NCI-H748 treated with DMSO at 0.1 percent for 48 hours (cell line): ENCODE measurements at places on chromosomes 4 and X.

GRCh38 chrX:45907786-45908185 is 637.4 kb downstream of the ZNF674 start:
- DNase-seq: no peak

DNA sequence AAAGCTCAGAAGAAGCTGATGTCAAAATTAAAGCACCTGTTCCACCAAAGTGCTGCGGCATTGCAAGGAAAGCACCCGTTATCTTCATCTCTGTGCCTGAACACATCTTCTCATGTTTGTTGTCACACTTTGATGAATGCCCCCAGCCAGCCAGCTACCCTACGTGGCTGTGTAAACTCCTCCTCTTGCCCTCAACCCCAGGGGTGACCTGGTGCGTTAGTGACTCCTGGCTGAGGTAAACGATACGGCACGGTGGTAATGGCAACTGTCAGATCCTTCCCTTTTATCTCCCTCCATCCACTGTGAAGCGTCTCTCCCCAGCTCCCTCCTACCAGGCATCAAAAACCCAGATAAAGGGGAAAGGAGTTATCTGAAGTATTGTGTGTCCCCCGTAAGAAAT is 90.6 kb upstream of the WWC2 start:
- DNase-seq: no peak

DNA sequence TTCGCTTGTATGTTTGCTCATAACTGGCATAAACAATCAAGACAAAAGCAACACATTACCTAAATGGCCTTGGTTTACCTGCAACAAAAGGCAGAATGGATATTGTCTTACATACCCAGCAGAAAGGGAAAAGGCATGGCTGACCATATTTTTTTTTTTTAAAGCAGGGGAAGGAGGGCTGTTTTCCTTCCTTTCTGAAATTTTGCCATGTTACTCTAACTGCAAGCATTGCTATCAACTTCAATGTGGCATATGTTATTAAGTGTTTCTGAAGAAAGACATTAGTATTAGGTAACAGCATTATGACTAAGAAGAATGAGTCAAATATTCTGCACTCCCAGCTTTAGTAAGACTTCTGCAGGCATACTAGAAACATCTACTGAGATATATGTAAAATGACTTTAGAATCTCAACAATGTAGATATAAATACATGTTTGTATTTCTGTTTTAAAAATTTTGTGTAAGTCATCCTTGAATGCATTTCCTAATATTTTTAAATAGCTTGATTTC is 512.6 kb upstream of the FAM241A start:
- peak; percentile 32 for DNase-seq

- no peak for DNase-seq
Observed at GRCh38 chr4:180926277-180926676, 1316.9 kb upstream of the TENM3 start.

DNA sequence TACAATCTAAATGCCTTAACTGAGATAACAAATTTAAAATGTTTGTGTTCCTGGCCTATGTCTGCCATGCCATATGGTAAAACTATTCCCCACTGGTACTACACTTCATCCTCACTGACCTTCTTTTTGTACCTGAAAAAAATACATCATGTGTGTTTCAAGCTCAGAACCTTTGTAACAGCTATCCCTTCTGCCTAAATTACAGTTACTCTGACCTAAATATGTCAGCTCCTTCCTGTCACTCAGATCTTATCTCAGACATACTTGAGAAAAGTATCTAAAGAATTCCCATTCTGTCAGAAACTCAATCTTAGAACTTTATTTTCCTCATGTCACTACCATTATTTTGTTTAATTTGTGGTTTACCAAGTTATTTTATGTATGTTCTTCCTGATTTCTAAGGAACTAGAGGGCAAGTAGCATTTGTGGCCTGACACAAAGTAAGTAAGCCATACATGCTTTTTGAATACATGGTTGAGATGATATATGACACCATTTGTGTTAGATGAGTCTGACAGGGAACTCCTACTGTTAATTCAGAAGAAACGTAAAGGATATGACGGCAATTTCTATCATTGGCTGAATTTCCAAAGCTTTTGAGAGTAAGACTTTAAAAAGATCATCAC is 456.5 kb upstream of the NDST3 start:
- no peak for DNase-seq

DNA sequence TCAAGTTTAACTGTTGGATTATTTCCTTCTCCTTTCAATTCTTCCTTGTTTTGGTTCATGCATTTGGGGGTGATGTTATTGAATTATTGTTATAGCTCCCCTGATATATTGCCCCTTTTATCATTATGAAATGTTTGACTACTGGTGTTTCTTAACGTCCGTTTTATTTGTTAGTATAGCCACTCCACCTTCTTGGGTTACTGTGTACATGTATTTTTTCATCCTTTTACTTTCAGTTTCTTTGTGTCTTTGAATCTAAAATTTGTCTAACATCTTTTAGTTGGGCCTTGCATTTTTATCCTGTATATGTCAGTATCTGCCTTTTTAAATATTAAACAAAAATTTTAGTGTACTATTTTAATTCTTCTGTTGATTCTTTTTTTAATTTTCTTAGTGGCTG is 88.7 kb downstream of the TNIP2 start:
- no peak for DNase-seq

DNA sequence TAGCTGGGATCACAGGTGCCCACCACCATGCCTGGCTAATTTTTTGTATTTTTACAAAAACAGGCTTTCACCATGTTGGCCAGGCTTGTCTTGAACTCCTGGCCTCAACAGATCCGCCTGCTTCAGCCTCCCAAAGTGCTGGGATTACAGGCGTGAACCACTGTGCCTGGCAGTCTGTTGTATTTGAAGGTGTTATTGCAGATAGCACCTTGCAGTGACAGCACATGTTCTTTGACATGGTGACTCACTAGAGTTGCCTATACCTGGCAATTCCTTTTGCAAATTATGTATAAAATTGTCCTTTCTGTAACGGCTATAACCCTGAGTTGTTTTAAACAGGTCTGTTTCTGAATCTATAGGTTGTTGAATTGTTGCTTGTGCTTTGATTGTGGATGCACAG is 7.9 kb downstream of the OGT start:
- no peak for DNase-seq

DNA sequence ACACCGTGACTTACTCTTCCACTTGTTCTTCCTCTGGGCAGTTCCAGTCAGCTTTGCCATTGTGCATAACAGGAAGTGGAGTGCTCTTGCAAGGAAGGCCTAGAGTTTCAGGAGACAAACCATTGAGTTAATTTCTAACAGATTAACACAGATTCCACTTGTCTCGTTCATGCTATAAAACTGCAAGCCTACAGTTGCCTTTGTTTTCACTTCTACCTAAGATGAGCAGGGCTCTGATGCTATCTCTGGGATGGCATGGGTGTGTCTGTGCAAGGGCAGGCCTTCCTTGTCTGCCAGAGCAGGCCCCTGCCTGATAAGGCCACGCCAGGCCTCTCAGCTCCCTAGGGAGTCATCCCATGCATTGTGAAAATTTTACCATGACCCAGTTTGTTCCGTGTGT is 67.7 kb upstream of the PGRMC2 start:
- no peak for DNase-seq

DNA sequence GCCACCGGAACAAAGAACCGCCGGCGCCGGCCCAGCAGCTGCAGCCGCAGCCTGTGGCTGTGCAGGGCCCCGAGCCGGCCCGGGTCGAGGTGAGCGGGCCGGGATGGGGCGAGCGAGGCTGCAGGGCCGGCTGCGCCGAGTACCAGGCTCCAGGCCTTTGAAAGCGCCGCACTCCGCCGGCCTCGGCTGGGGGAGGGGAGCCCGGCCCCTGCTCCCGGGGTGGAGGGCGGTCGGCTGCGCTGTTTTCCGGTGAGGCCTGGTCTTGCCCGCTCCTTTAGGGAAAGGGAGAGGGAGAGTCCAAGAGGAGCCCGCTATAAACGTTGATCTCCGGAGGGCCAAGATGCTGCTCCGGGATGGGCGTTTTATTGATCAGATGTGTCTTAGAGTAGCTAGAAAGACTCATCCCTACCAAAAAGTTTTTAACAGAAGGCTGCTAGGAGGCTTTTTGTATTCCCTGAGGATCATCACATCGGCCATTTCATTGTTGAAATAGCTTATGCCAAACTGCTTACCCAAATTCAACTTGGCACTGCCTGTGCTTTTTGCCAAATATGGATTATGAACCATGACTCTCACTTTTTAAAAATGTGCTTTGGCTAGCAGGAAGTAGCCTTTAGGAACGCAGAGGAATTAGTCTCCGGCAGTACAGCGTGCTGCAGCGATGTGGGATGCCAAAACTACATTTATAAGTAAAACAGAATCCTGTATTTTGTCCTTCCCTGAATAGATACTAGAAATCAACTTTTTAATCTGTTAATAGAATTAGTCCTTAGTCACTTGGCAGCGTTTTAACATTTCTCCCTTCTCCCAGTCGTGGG is 760 bp downstream of the TMEM165 start:
- no peak for DNase-seq

DNA sequence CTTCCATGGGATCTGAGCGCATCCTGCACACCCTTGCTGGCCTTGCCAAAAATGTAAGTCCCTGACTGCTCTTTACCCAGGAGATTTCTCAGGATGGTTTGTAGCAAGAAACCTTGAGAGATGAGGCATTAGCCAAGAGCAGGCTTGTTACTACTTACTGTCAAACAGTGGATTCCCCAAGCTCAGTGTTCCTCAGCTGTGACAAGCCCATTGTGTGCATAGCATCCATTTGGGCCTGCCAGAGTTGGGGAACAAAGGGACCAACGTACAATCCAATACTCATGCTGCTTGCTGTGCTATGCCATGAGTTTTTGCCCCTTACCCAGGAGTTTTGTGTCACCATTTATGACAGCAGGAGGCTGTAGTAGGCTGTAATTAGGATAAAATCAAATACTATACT is 267.6 kb downstream of the TENM3 start:
- DNase-seq: no peak

DNA sequence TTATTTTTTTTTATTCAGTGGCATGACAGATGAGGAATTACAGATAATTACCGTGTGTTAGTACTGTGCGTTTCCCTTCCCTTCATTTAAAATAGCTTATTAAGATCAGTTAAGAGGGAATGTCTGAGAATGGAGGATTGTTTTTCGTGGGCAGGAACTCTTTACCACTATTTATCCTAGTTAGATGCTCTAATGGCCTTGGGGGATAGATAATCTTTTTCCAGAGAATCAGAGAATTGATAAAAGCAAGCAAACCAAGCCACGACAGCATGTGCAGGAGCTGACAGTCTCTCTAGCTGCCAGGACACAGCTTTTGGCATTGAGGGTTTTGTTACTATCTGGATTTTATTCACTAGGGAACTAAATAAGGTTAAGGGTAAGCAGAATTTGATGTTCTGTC is 128.7 kb downstream of the DCLK2 start:
- DNase-seq: no peak

DNA sequence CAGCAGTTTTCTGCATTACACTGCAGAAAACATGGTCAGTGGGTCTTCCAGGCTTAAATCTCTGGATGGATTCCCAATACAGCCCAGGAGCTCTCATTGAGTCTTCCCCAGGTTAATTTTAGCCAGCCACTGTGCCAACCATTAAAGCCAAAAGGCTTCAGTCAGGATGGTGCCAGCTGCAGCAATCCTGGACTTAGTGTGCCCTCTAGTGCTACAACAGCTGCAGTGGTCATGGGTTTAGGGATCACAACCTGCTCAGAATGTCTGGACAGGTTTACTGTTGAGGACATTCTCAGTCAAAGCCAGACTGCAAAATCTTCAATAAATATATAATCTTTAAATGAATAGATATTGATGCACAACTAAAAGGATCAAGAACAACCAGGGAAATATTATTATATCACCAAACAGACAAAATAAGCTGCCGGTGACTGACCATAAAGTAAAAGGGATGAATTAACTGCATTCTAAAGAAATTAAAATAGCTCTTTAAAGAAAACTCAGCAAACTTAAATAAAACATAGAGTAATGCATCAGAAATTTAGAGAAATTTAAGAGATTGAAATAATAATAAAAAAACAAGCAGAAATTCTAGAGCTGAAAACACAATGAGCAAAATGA is 639.9 kb downstream of the SPOCK3 start:
- DNase-seq: peak; percentile 42

DNA sequence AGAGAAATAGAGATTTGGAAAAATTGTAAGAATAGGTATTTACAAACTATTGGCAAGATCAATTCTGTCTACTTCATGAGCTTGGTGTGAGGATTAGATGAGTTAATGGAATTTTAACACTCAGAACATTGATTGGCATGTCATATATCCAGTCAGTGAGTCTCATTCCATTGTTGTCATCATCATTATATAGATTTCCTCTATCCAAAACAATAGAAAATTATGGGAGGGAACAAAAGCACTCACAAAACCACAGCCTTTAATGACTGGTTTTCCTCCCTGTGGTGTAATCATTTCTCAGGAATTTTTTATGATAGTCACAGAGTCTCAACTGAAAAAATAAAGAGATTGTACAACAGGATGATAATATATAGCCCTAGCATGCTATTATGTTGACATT is 21.1 kb downstream of the KLHL5 start:
- DNase-seq: no peak

- DNase-seq: no peak
Observed at GRCh38 chr4:129046055-129046959, 47.0 kb downstream of the SCLT1 start.

GRCh38 chr4:6785572-6785925 is 3.0 kb downstream of the KIAA0232 start:
- DNase-seq: no peak

DNA sequence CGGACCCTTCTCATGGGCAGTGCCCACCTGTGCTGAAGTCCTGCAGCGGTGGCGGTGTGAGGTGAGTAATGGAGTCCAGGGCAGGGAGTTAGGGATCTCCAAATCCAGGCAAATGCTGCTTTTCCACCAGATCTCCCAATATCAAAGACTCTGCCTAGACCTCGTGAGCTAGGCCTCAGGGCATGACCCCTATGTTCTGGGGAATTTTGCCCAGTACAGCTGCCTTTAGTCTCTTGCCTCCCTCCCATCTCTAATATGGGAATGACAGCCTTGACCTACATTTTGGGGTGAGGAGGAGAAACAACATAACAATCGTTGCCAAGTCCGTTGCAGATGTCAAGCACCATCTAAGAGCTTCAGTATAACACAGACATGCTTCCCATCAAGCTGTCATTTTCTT is 7.3 kb downstream of the PAK3 start:
- DNase-seq: no peak

GRCh38 chr4:164935363-164935762 is 42.1 kb downstream of the TRIM61 start:
- peak; percentile 5 for DNase-seq

DNA sequence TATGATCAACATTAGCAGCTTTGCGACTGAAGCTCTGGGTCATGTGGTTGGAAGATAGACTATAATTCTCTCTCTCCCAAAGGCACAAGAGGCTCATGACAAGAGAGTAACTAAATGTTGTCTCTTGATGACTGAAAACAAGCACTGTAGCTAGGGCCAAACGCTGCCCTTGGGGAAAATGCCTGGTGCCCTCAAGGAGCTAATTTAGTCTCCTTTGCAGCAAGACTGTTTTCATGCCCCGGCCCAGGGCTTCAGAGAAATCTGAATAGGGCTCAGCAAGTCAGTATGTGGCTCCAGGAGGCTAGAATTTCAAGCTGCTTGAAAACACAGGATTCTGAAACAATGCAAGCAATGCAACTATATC is 411.9 kb downstream of the GPAT3 start:
- DNase-seq: no peak

GRCh38 chrX:57667010-57667409 is 13.1 kb downstream of the NLRP2B start:
- no peak for DNase-seq
